ENCODE measurements at places on chromosomes 7 and 10. TPM values are rescaled to one million over a fixed set of nuclear protein-coding genes. Genes with fewer than 3 reads are reported as not detected.

Gene UBTD1
- total RNA-seq, result 40.5 TPM

Gene PRKG1
- total RNA-seq, result 1.7 TPM

Gene EPDR1
- total RNA-seq, result 66.3 TPM

Gene CLCN1
- total RNA-seq, result not detected

Gene PGAM2
- 1.2 TPM for total RNA-seq

Gene CRYGN
- not detected for total RNA-seq

Gene RBP4
- total RNA-seq, result 0.37 TPM

Gene CAV2
- 151 TPM for total RNA-seq

Gene WDFY4
- not detected for total RNA-seq

Gene GIMAP7
- not detected for total RNA-seq

Gene PPA1
- 143 TPM for total RNA-seq

Gene MRC1
- total RNA-seq, result not detected

Gene SLC29A4
- total RNA-seq, result 3.1 TPM

Gene VAX1
- total RNA-seq, result not detected

Gene PIP
- total RNA-seq, result not detected

Gene NPVF
- not detected for total RNA-seq

Gene FFAR4
- total RNA-seq, result not detected

Gene ORC5
- total RNA-seq, result 55.6 TPM

Gene ERVW-1
- total RNA-seq, result 0.02 TPM

Gene HMX2
- total RNA-seq, result 0.07 TPM

Gene CYP26C1
- total RNA-seq, result not detected

Gene GPR37
- 6.2 TPM for total RNA-seq

Gene NYAP1
- not detected for total RNA-seq

Gene GRID2IP
- total RNA-seq, result 0.02 TPM

Gene PTCD1
- total RNA-seq, result 5.1 TPM

Gene GHRHR
- total RNA-seq, result not detected

Gene SPDYE11
- not detected for total RNA-seq

Gene EPHB4
- 36.8 TPM for total RNA-seq

Gene TSPAN33
- total RNA-seq, result 4.2 TPM

Gene SPDYE8
- not detected for total RNA-seq

Gene FAM25C
- not detected for total RNA-seq
